ENCODE measurements at places on chromosomes 1 and 21.

GRCh38 chr1:203465948-203466347, 9.7 kb upstream of the PRELP start:
- no peak for DNase-seq

DNA sequence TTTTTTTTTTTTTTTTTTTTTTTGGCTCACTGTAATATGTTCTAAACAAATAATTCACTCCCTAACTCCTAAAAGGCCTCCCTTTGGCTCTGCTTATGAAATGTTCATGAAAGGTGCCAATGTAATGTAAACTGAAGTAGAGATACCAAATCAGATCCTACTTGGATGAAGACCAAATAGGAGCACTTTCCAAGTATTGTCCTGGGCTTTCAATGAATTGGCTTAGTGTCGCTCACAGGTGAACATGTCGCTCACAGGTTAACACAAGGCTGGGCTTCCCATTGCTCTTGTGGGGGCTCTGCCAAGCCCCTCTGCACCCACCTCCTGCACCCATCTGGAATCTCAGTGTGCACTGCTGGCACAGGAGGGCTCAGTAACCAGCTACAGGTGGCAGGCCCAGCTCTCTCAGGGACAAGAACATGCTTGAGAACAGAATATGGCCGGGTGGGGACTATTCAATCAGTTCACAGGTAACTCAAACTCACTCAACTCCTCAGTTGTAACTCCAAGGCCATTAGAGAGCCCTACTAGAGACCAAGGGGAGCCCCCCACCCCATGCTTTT, 10.6 kb upstream of the CD58 start:
- DNase-seq: no peak

GRCh38 chr1:19643602-19644394, at the start of gene NBL1:
TSS of gene NBL1 (plus strand) at chr1:19644311. CDS start at chr1:19655031, 10,720 bp downstream.
- no peak for DNase-seq

DNA sequence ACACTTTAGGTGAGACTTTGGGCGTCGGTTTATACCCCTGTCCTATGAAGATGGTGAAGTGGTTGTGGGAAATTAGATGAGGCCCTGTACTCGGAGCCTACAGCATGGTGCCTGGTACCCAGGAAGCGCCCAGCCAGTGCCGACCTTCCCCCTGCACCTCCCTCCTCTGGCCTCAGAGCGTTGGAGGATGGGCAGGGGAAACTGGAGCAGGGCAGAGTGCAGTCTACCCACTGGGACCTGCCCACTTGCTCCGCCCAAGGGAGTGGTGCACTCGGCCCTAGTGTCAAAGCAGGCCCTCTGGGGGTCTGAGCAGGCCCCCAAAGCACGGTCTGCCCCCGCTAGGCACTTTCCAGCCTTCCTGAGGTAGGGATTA, 13.0 kb upstream of the TTC22 start:
- no peak for DNase-seq

DNA sequence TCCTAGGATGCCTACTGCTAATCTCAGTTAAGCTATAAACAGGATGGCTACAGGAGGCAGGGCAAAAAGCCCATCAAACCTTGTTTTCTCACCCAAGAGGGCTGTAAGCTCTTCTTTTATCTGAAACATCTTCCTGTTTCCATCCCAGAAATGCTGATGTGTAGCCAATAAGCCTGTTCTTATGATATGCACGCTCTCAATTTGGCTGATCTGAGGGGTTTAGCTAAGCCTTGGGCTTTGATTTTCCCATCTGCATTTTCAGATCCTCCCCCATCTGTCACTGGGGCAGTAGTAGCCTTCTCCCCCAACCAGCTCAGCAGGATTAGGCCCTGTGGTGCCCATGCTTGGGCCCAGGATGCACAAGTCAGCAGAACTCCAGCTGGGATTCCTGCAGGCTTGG, 105.0 kb downstream of the BRINP2 start:
- DNase-seq: no peak

DNA sequence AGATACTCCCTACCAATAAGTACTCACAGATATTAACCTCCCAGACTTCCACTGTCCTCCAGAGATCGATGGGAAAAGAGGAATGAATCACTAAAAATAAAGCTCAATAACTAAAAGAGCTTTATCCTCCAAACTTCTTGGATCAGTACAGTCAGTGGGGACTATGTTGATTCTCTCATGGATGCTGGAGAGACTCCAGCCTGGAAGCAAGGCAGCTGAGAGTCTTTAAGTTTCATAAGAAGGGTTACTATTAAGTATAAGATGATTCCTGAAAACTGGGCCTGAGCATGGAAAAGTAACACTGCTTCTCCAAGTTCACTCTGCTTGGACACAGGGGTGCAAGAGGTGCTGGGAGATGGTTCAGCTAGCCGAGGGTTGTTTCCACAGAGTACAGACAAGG, 6.2 kb upstream of the DDR2 start:
- DNase-seq: no peak

- DNase-seq: no peak
These were observed 3.8 kb upstream of the ZBTB21 start for GRCh38 chr21:42013931-42014330.

DNA sequence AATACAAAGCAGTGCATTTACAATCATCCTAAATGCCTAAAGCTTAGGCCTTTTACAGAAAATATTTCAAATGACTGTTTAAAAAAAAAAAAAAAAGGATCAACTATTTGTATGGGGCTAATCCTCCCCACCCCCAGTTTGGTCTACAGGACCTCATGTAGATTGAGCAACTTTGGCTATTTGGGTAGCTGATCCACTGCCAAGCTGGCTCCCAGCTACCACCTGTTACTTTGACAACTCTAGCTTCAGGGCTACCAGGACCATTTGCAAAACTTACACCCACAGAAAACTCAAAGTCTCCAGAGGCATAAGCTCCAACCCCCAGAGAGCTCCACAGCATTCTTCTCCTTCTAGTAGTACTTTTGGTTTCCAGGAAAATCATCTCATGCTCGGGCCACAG, 29.4 kb downstream of the JAK1 start:
- no peak for DNase-seq

GRCh38 chr1:233614173-233614742, 352 bp downstream of the KCNK1 start:
- no peak for DNase-seq

GRCh38 chr1:47238935-47239592, 7.0 kb upstream of the TAL1 start:
- no peak for DNase-seq

DNA sequence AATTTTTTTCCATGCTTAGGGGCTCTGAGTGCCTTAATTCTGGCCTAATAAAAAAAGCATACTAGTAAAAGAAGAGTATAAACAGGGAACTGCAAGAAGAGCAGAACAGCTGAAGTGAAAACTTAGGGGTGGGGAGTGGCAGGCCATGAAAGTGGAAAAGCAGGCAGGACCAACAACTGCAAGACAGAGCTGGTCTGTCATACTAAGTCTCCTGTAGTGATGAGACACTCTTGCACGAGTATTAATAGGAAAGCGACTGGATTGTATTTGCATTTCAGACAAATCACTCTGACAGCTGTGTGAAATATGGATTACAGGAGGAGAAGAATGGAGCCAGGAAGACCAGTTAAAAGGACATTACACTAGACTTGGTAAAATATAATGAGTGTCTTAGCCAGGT, 449.9 kb downstream of the NUF2 start:
- no peak for DNase-seq

DNA sequence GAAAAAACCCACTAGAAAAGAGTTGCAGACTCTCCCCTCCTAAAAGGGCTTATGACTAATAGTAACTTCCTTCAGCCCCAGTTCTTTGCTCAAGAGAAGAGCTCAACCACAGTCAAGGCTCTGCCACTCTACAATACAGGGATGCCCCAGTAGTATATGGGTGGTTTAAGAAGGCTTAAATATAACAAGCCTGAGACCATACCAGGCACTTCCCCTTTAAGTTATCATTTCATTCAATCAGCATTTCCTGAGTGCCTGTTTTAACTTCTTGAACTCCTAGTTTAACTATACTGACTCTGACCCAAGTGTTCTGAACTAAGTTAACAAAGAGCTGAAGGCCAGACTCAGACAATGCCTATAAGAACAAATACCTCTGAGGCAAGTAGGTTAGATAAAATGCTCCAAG, 19.8 kb downstream of the PRPF38A start:
- no peak for DNase-seq

GRCh38 chr1:192884241-192884640, 75.4 kb downstream of the RGS2 start:
- DNase-seq: no peak

- DNase-seq: no peak
These were observed 255.2 kb downstream of the COL11A1 start for GRCh38 chr1:102853136-102853535.

- no peak for DNase-seq
These were observed 114.1 kb downstream of the WDR3 start for GRCh38 chr1:118043624-118044023.

- DNase-seq: no peak
These were observed 15.9 kb upstream of the PADI1 start for GRCh38 chr1:17188889-17189631.

GRCh38 chr1:160032165-160032820, 503 bp upstream of the PIGM start:
- DNase-seq: no peak

DNA sequence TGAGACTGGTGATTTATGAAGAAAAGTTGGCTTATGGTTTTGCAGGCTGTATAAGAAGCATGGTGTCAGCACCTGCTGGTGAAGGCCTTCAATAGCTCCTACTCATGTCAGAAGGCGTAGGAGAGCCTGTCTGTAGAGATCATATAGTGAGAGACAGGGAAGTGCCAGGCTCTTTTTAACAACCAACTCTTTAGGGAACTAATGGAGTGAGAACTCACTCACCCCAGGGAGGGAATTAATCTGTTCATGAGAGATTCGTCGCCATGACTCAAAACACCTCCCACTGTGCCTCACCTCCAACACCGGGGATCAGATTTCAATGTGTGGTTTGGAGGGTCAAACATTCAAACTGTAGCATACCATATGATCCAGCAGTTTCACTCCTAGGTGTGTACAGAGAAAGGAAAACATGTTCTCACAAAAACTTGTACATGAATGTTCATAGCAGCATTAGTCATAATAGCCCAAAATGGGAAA, 72.6 kb downstream of the TTC3 start:
- no peak for DNase-seq

GRCh38 chr1:207711285-207711684, 40.6 kb upstream of the CD46 start:
- no peak for DNase-seq

DNA sequence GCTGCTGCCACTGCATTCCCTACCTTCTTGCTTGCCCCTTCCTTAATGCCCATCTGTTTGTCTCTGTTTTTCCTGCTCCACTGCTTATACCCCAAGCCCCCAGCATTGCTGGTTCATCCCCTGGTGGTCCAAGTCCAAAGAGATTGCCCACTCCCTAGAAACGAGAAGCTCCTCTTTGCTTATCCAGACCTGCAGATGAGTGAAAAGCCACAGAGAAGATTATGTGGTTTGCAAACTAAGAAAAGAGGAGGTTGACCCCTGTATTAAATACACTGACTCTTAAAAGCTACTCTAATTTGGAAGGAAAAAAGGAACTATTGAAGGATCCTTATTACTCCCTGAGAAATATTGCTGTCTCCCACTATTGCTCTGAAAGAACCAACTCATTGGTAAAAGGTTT, 146.8 kb upstream of the RAB4A start:
- no peak for DNase-seq

GRCh38 chr1:112634367-112634766, 14.7 kb downstream of the CAPZA1 start:
- no peak for DNase-seq

GRCh38 chr1:5998051-5998905, 6.1 kb upstream of the NPHP4 start:
- DNase-seq: no peak

- no peak for DNase-seq
These were observed 58.5 kb downstream of the LPAR3 start for GRCh38 chr1:84834419-84835064.

GRCh38 chr1:46577671-46578070, 26.2 kb upstream of the KNCN start:
- DNase-seq: no peak

- DNase-seq: no peak
These were observed 296.2 kb downstream of the NEGR1 start for GRCh38 chr1:71986160-71986559.

- DNase-seq: no peak
These were observed 26.2 kb downstream of the UMODL1 start for GRCh38 chr21:42097274-42097673.

GRCh38 chr1:228152918-228153258, 3.2 kb downstream of the GJC2 start:
- DNase-seq: no peak
